ENCODE measurements at places on chromosomes 4 and X.

DNA sequence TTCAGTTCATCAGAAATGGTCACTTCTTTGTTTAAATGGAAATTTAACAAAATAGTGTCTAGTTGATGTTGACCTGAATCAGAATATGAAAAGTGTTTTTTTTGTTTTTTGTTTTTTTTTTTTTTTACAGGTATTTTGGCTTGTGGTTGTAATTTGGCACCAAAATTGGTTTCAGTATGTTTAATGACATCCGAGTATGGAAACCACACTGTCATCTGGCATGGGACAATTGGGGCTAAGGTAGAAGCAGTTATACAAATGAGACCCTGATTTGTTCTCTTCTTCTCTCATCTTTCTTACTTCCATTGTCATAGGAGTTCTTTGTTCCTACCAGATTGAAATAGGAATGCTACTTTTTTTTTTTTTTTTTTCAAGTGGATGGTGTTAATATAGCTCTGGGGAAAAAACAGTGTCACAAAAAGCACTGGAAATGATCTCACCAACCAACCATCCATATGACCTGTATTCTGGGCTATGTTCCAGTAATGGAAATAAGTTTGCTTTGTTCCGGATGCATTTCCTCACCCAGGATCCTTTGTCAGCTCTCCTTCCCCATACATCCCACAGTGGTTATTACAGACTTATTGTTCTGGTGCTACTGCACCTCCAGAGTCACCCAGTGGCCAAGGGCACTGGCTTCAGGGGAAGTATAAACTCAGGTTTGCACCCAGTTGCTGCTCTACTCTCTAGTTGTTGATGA, 95.8 kb downstream of the ATXN3L start:
- no peak for DNase-seq

- DNase-seq = no peak
Observed at GRCh38 chr4:41221850-41222645, 7.7 kb upstream of the APBB2 start.

GRCh38 chr4:129246910-129247461, 151.0 kb downstream of the C4orf33 start:
- no peak for DNase-seq

GRCh38 chr4:106362086-106362825, 6.3 kb downstream of the GIMD1 start:
- DNase-seq = no peak

DNA sequence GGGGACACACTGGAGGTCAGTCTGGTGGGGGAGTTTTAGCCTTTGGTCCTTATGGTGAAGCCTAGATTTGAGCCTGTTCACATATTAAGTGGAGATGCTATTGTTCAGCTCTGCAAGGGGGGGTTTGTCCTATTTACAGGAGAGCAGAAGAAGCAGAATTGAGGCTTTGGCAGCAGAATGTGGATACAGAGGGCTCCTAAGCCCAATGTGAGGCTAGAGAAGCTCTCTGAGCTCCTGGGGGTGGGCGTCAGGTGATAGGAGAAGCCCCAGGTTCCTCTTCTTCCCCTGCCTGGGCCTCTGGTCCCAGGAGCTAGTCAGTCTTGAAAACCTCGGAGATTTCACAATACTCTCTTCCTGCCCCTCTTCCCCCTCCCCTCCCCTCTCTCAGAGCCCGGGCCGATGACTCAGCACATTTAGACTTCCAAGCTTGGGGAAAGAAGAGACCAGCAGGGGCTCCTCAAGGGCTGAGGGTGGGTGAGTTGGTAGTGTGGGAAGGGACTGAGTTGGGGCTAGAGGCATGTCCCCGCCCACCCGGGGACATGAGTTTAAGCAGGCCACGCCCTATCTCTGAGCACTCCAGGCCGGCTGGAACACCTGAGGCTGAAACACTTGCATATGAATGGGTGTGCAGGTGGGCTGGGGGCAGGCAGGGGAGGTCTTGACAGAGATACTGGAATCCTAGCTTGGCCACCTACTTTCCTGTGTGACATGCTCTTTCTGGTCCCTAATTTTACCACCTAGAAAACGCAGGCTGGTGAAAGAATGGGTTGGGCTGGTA, 3.4 kb downstream of the TFE3 start:
- peak; percentile 81 for DNase-seq

All from psoas muscle (tissue), 8 donors.